ENCODE measurements at places on chromosomes 3 and 15. TPM values are rescaled to one million over a fixed set of nuclear protein-coding genes. Genes with fewer than 3 reads are reported as not detected.

Gene SCN5A
- total RNA-seq, result 13.1 TPM

- no peak for DNase-seq
Observed at GRCh38 chr3:29949940-29950616, 656.3 kb upstream of the TGFBR2 start.

GRCh38 chr3:44076221-44076829, 165.4 kb upstream of the TOPAZ1 start:
- peak; percentile 31 for DNase-seq

- no peak for DNase-seq
Observed at GRCh38 chr3:170642882-170643601, 57.2 kb upstream of the SLC7A14 start.
